ENCODE measurements at places on chromosomes 5 and 9. TPM values are rescaled to one million over a fixed set of nuclear protein-coding genes. Genes with fewer than 3 reads are reported as not detected.

PCDHGB6 gene
- total RNA-seq = 11.6 TPM

ISCA1 gene
- 34.6 TPM for total RNA-seq

RFK gene
- 30.6 TPM for total RNA-seq

TAF1L gene
- 0.03 TPM for total RNA-seq

TPPP gene
- 9.9 TPM for total RNA-seq

SHISAL2B gene
- not detected for total RNA-seq

PCDHGA9 gene
- total RNA-seq = 7.5 TPM

GABRA1 gene
- not detected for total RNA-seq

PDE8B gene
- 29.4 TPM for total RNA-seq

UBE2D2 gene
- total RNA-seq = 101 TPM

TSTD2 gene
- 21.6 TPM for total RNA-seq

CCNI2 gene
- total RNA-seq = 8.4 TPM

ABLIM3 gene
- 15.1 TPM for total RNA-seq

UQCRQ gene
- 625 TPM for total RNA-seq

ADCY2 gene
- 2.4 TPM for total RNA-seq

HINT1 gene
- total RNA-seq = 152 TPM
